ENCODE measurements at places on chromosomes 4 and X.

DNA sequence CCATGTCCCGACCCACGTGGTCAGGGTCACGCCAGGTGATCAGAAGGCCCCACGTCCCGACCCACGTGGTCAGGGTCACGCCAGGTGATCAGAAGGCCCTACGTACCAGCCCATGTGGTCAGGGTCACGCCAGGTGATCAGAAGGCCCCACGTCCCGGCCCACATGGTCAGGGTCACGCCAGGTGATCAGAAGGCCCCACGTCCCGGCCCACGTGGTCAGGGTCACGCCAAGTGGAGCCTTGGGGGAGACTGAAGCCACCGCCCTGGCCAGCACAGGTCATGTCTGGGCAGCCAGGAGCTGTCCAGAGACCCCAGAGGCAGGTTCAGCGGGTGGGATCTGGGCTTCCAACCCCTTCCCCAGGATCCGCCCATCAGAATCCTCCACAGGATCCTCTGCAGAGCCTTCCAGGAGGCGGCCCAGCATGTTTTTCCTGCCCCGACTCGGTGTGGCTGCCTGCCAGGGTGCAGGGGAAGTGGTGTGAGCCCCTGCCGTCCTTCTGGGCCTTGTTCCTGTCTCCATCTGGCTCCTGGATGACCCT lies 58.4 kb downstream of the FAM53A start:
- DNase-seq = no peak

- peak; percentile 48 for DNase-seq
These were observed 93.4 kb upstream of the RXFP1 start for GRCh38 chr4:158428242-158428641.

DNA sequence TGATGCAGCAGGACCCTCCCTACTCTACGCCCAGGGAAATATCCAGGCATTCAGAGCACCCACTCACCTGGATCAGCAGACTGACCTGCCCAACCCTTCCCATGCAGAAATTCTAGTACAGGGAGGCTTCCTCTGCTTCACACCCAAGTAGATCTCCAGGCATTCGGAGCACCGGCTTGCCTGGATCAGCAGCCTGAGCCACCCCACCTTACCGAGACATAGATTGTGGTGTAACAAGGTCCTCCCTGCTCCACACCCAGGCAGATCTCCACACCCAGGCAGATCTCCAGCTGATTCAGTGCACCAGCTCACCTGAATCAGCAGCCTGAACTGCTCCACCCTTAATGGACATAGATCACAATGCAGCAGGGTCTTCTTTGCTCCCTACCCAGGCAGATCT lies 215.1 kb upstream of the CPEB2 start:
- DNase-seq = no peak

DNA sequence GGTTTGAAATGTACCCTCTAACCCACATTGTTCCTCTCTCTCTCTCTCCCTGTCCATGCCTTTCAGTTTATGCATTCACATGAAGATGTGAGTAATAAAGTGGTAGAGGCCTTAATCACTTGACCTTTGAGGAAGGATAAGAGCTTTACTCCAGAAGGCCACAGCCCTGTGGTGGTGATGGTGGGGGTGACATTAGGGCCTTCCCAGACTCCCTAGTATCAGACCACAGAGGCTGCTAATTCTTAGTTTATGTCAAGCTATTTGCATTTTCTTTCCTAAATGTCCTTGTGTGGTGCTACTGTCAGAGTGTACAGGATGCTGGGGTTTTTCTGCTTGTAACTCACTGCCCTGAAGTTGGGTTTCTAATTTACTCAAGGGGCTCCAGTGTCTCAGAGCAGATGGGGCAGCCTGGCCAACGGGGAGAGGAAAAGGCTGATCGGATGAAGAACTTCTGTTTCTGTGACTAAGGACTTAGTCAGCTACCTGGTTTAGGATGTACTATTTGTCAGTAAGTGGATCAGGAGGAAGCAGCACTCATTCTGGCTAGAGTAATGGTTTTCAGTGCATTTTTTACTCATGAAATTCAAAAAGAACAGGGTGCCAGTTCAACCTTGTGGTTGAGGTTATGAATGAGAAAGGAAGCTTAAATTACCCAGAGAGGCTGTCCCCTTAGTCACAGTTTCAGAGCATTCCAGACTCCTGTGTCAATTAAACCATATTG lies 509.6 kb upstream of the DIPK2B start:
- peak; percentile 92 for DNase-seq

GRCh38 chr4:81472281-81473182 lies 825 bp upstream of the RASGEF1B start:
- DNase-seq = peak; percentile 8

DNA sequence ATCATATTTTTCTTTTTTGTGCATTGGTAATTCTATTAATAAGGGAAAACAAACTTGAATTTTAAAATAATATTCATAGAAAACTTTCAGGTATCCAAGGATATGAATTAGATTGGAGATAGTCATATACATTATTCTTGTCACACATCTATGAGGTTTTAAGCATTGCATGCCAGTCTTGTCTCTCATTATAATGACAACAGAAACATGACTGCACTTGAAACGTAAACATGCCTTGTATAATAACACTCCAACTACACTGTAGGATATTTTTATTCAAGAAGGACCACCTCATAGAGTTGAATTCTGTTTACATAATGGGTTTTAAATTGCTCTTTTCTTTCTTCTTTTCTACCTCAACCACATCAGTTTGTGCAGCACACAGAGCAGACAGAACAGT lies 104.5 kb downstream of the DCAF8L2 start:
- DNase-seq = no peak

GRCh38 chr4:169338241-169338640 lies 67.5 kb upstream of the SH3RF1 start:
- DNase-seq = peak; percentile 50

- no peak for DNase-seq
These were observed 6.8 kb downstream of the NKX6-1 start for GRCh38 chr4:84492290-84492689.

Data from EL (cell line).